ENCODE measurements at places on chromosomes 6 and 20.
A peak's percentile ranks its signal among the peaks of the same experiment; 100 is the strongest.

GRCh38 chr6:44462797-44463727 lies 75.6 kb downstream of the CDC5L start:
- no peak for DNase-seq

DNA sequence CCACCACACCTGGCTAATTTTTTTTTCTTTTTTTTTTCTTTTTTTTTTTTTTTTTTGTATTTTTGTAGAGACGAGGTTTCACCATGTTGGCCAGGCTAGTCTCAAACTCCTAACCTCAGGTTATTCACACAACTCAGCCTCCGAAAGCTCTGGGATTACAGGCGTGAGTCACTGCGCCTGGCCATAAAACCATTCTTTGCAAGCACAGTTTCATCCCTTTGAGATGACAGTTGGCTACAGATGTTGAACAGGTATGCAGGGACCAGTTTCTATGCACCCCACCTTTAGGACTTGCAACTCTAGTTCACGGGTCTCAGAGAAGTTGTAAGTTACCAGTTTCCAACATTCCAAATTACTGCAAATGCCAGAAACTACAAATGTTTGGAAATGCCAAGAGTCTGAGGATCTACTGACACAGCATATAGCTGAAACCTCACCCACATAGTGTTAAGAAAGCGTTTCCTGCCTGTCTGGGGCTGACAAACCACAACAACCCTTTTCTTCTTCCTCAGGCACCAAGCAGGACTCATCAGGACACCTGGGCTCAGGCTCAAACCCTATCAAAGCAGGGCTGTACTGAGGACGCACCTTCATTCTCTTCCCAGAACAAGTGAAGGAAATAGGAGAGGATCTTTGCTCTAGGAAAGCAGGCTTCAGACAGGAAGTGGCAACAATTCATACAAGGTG lies 22.9 kb downstream of the ARHGAP18 start:
- peak; percentile 53 for DNase-seq

DNA sequence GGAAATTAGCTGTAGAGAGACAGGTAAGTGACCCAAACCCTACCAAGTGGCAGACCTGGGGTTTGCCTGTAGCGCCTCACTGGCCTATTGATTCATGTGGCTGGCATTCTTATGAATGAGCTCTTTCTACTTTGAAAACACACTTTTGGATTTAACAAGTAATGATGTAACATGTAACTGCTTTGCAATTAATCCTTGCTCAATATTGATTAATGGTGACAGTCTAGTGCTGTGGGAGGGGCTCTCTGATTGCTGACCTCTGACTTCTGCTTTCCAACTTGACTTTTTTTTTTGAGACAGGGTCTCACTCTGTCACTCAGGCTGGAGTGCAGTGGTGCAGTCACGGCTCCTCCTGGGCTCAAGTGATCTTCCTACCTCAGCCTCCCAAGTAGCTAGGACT lies 82.7 kb downstream of the TIAM2 start:
- DNase-seq = no peak

- DNase-seq = peak; percentile 32
Observed at GRCh38 chr20:10360878-10361277, 73.1 kb downstream of the MKKS start.

GRCh38 chr20:45469336-45470261 lies at the start of gene WFDC2:
Gene WFDC2 (plus strand): TSS chr20:45469753. CDS start chr20:45469782, 29 bp downstream.
- DNase-seq = no peak
